Femur (tissue), 1 donor: ENCODE measurements at places on chromosomes 1 and 21.

GRCh38 chr1:35642471-35642955 lies 1.2 kb upstream of the PSMB2 start:
- DNase-seq = no peak

- no peak for DNase-seq
These were observed 99.5 kb upstream of the IGSF21 start for GRCh38 chr1:18008081-18008480.

- peak; percentile 90 for DNase-seq
These were observed at the start of gene MARCKSL1 for GRCh38 chr1:32335790-32336590. TSS of gene MARCKSL1 (minus strand) at chr1:32336233. CDS start at chr1:32336033, 200 bp downstream.

DNA sequence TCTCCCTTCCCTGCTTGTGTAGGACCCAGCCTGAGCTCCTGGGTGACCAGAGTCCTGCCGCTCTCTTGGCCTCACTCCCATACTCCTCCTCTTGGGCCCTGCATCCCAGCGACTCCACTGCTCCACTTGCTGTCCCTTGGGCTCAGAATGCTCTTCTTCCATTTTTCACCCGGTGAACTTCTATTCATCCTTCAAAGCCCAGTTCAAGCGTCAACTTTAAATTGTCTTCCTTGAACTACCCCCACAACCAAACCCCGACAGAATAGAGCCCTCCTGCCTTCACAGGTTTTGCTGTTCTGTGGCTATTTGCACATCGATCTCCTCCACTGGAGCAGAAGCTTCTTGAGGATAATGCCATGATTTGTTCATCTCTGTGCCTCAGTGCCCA lies 215.4 kb upstream of the EDN2 start:
- DNase-seq = no peak

- no peak for DNase-seq
These were observed 28.3 kb upstream of the PCBP3 start for GRCh38 chr21:45615145-45615711.

DNA sequence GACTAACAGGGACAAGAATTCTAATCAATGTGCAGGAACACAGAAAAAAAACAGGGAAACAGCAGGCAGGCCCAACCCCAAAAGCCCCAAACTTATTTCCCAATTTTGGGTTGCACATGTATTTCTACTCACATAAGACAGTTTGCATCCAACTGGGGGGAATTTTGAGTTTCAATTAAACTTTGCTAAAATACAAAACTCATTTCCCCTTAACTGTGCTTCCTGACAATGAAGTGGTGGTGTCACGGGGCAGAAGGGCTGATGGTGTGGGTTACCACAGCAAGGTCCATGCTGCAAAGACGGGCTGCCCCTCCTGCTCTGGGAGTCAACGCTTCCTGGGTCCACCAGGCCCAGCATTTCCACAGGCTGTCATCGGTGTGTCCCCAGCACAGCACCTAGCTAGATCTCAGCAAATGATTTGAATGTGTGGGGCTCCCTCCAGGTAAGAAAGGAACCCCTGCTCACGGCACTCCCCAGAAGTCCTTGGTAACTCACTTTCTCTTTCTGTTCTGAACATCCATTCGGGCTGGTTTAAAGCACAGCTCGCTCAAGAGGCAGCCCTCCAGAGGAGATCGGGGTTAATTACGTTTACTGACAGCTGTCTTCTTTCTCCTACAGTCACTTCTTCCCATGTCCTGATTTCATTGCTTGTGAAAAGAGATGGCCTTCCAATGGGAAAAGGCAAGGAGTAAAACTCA lies 27.4 kb downstream of the HIVEP3 start:
- no peak for DNase-seq

GRCh38 chr1:64685217-64685616 lies 59.7 kb upstream of the RAVER2 start:
- DNase-seq = no peak

GRCh38 chr1:62068978-62069377 lies 125.7 kb upstream of the L1TD1 start:
- peak; percentile 60 for DNase-seq
